ENCODE measurements at places on chromosomes 12 and 14. TPM values are rescaled to one million over a fixed set of nuclear protein-coding genes. Genes with fewer than 3 reads are reported as not detected.

MDGA2 gene
- not detected for total RNA-seq

NCAPD2 gene
- 131 TPM for total RNA-seq

ADAM21 gene
- not detected for total RNA-seq

KIF5A gene
- total RNA-seq = 0.29 TPM

TPPP2 gene
- not detected for total RNA-seq

GPR132 gene
- total RNA-seq = 80.9 TPM

NFE2 gene
- total RNA-seq = not detected

CYP46A1 gene
- 0.11 TPM for total RNA-seq

SELPLG gene
- 26.5 TPM for total RNA-seq

TAS2R7 gene
- not detected for total RNA-seq

ASB8 gene
- total RNA-seq = 35.9 TPM

MYH6 gene
- total RNA-seq = not detected

WIF1 gene
- total RNA-seq = not detected

SYCP3 gene
- 2.4 TPM for total RNA-seq

KLRG1 gene
- total RNA-seq = 23.2 TPM

PTPRB gene
- total RNA-seq = 0.31 TPM
